ENCODE measurements at places on chromosomes 16 and 17.

DNA sequence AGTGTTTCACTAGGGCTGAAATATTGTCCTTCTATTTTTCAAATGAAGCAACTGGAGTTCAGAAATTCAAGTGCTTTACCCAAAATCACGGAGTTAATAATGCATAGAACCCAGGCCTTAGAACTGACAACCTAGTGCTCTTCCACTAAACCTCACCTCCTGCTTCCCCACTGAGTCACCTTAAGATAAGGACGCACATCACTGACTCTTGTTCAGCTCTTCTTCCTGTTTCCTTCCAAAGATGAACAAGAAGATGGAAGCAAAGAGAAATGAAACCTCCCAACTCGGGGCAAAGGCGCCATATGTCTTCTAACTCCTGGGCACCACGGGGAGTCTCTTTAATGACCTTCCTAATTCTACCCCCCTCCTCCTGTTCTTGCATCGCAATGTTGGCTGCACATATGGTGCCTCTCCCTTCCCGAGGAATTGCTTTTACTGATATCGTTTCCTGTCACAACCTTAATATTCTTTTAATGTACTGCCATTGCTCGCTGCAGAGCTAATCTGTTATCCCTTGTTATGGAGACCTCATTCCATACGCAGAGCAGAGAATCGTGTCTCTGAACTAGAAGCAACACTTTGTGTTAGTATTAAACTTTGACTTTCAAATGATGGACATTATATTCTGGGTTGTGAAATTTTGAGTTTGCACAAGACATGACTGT lies 591.4 kb downstream of the TMEM114 start:
- no peak for DNase-seq

GRCh38 chr16:8964462-8964861 lies 756 bp upstream of the USP7 start:
- no peak for DNase-seq

- no peak for DNase-seq
These were observed 455.2 kb upstream of the DYNLRB2 start for GRCh38 chr16:80085606-80086005.

GRCh38 chr16:1812732-1813163 lies 13.9 kb downstream of the HAGH start:
- DNase-seq: peak; percentile 16

GRCh38 chr17:410543-411401 lies 58.2 kb upstream of the RPH3AL start:
- no peak for DNase-seq

GRCh38 chr16:20883554-20884239 lies 16.5 kb downstream of the DCUN1D3 start:
- DNase-seq: no peak

- DNase-seq: no peak
These were observed 772 bp upstream of the SAMD14 start for GRCh38 chr17:50130559-50131305.

DNA sequence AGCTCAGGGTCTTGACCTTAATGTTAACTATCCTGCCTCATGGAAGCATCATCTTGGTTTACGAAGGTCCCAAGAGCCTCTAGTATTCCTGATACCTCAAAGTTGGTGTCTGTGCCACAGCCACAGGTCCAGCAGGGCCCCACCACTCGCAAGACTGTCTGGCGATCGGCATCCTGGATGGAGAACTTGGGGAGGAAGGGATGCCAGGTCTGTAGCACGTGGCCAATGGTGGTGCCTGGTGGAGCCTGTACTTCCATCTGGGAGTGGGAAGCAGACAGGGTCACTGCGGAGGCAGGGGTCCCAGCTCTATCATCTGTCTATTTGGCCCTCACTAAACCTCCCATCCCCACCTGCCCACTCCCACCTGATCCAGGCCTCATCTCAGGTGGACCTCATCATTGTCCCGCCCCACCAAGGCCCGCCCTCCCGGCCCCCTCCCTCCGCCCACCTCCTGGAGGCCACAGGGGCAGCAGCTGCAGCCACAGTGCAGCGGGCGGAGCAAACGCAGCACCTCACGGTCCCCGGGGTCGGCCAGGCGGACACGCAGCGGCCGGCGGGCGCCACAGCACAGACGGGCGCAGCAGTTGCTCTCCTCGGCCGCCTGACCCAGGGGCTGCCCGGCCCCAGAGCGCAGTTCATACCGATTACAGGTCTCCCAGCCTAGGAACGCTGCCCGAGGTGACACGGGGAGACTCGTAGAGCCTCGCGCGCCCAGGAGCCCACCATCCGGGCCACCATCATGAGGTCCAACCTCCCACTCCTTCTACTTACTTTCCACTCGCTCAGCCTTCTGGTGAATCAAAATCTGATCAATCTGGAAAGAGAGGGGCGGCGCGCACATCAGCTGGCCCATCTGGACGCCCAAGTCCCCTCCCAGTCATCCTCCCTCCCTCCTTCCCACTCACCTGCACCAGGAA lies 1.4 kb downstream of the PLSCR3 start:
- DNase-seq: no peak

GRCh38 chr16:17369421-17370222 lies 101.1 kb downstream of the XYLT1 start:
- DNase-seq: no peak

DNA sequence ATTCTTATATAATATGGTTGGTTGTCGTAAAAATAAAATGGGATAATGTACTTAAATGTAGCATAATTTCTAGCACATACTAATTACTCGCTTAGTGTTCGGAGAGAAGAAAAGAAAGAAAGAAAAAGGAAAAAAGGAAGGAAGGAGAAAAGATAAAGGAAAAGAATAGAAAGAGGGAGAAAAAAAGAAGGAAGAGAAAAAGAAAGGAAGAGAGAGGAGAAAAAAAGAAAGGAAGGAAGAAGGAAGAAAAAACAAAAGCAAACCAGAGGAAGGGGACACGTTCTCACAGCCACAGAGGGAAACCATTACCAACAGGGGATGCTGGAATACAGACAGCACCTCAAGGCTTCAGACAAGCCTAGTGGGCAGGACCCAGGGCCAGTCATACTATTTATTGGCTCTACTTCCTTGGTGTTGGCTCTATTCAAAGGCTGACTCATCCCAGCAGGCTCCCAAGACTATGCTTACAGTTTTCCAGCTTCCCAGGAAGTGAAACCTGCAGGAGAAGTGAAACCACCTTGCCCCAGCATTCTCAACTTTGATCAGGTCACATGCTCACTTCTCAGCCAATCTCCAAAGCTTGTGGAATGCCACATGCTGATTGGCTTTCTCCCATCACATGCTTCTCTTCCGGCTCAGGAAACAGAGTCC lies 273.5 kb upstream of the IRX5 start:
- peak; percentile 83 for DNase-seq

DNA sequence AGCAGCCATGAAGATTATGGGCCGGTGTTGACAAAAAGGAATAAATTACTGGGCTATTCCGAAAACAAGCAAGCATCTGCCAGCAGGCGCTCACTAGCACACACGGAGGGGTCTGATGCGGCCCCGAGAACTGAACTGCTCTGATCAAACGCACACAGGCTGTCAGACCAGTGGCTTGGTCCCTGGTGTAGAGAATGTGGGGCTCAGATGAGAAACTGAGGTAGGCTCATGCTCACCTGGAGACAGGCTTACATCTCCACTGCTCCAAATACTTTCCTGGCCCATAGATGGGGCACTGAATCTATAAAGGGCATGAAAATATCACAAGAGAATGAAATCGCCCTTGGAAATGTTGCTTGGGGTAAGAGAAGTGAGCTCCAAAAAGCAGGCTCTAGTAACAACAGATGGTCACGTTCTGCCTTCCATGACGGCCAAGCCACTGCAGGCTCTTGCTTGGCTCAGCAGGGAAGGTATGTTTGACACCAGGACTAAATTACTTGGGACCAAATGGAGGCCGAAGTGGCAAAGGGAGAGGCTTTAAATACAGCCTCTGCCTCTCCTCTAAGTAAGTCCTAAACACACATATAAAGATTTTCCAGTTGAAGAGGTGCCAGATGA lies 5.4 kb downstream of the ABR start:
- no peak for DNase-seq

- no peak for DNase-seq
These were observed 64.9 kb downstream of the SPACA3 start for GRCh38 chr17:33056399-33057146.

GRCh38 chr17:73018599-73018998 lies 73.9 kb downstream of the SLC39A11 start:
- no peak for DNase-seq

- DNase-seq: no peak
These were observed 55.4 kb upstream of the ACSF3 start for GRCh38 chr16:89038221-89038721.

GRCh38 chr17:44501866-44502375 lies 1.3 kb downstream of the GPATCH8 start:
- no peak for DNase-seq

- DNase-seq: no peak
These were observed 22.4 kb downstream of the SNX11 start for GRCh38 chr17:48129981-48130380.

All from astrocyte of the cerebellum (primary cell).